ENCODE measurements at places on chromosomes 4 and X.
A peak's percentile ranks its signal among the peaks of the same experiment; 100 is the strongest.

GRCh38 chr4:74742185-74742584 lies 52.1 kb downstream of the BTC start:
- DNase-seq = no peak

DNA sequence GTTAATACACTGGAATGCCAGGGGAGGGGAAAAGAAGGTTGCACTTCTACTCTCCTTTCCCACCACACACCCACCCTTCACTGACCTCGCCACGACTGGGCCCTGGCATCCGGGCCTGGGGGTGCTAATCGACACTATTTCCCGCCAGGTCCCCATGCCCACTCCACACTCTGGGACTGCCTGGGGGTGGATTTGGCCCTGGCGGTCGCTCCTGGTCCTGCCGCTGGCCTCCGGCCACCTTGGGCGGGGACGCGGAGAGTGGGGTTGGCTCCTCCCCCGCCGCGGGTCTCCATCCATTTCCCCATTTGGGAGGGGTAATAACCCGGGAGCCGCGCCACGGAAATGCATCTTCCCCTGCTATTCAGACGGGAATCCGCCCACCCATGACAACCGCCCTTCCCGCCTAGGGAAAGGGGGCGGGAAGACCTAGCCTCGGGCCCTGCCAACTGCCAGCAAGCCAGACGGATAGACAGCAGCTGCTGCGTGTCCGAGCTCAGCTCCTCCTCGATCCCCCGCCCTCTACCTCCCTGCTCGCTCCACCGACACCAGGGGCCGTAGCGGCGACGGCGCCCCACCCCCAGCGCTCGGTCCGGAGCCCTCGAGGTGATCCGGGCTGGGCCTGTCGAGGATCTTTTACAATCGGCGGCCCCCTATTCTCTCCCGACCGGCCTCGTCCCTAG lies 78.1 kb downstream of the RLIM start:
- DNase-seq = peak; percentile 89

- peak; percentile 55 for DNase-seq
These were observed 28.0 kb upstream of the AFAP1 start for GRCh38 chr4:7967501-7968261.

DNA sequence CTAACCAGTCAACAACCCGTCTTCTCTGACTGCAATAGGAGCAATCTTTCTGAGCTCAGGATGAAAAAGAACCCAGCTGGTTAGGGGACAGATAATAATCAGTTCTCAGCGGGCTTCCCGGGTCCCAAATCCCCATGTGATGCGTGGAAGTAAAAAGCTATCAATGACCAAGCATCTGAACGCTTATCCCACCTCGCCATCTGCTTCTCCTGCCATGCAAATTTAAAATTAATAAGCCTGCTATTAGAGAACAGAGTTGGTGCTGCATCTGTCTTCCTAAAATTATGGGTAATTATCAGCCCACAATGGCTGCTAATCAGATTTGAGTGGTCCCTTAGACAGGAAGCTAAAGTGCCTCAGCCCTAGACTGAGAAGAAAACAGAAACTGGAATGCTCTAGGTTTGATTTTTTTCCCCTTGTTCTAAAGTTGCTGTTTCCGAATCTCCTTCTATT lies 37.5 kb downstream of the AFAP1 start:
- no peak for DNase-seq

DNA sequence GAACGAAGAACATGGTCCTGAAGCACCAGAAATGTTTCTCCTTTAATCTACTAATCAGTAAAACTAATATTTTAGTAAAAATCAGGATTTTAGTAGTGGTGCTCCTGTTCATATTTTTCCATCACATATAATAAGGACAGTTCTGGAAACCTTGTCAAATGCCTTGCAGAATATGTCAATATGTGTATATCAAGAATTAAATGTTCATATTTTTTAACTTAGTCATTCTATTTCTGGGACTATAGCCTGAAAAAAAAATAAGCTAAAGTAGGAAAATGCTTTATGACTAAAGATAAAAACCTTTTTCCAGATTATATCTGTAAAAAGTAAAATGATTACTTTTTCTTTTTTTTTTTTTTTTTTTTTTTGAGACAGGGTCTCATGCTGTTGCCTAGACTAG lies 65.1 kb downstream of the MAB21L2 start:
- no peak for DNase-seq

GRCh38 chr4:18297684-18298083 lies 276.1 kb upstream of the LCORL start:
- DNase-seq = no peak

DNA sequence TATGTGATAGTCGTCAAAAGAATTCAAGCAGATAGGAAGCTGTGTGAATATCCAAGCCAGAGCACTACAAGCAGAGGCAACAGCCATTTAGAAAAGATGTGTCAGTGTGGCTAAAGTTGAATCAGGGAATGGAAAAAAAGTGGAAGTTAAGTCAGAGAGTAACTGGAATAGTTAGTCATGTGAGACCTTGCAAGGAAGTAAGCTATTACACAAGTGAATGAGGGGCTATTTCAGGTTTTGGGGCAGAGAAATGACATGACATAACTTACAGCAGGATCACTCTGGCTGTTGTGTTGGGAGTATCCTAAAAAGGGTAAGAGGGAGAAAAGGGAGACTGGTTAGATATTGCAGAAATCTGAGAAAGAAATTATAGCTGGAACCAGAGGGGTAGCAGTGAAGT lies 236.6 kb upstream of the PCDH18 start:
- no peak for DNase-seq

GRCh38 chr4:82429728-82430192 lies 502 bp downstream of the HNRNPDL start:
- DNase-seq = no peak

- no peak for DNase-seq
These were observed 2.3 kb downstream of the SYTL5 start for GRCh38 chrX:38008658-38009057.

- no peak for DNase-seq
These were observed 72.5 kb downstream of the CNGA2 start for GRCh38 chrX:151806967-151807540.

GRCh38 chr4:11424000-11424399 lies 4.7 kb downstream of the HS3ST1 start:
- peak; percentile 30 for DNase-seq

- peak; percentile 97 for DNase-seq
These were observed at the start of gene CD99 for GRCh38 chrX:2690856-2691542. Gene CD99 (plus strand): TSS chrX:2691295. CDS start chrX:2691361, 66 bp downstream.

GRCh38 chr4:114057746-114058145 lies 78.3 kb upstream of the ARSJ start:
- no peak for DNase-seq

DNA sequence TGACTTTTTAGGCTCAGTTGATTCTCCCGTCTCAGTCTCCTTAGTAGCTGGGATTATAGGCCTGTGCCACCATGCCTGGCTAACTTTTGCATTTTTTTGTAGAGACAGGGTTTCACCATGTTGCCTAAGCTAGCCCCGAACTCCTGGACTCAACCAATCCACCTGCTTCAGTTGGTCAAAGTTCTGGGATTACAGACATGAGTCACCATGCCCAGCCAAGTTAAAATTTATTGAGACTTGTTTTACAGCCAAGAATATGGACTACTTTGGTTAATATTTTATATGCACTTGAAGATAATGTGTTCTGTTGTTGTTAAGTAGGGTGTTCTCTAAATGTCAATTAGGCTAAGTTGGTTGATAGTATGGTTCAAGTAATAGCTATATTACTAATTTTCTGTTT lies 58.7 kb downstream of the CYTL1 start:
- no peak for DNase-seq

GRCh38 chr4:127370604-127371003 lies 262.2 kb upstream of the INTU start:
- peak; percentile 32 for DNase-seq

DNA sequence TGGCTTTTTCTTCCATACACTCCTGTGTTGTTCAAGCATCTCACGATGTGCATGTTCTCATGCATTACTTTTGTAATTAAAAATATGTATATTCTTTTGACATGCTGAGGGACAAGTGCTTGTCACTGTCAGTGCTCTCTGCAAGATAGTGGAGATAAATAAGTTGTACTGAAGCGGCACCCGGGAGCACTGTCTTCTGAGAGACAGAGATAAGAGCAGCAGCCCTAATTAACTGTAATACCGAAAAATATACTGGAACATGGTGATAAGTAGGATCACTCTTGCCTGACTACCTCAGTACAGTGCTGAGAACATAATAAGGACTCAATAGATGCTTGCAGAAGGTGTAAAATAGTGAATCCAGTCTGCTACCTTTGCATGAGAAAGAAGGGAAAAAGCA lies 9.4 kb upstream of the GPR173 start:
- DNase-seq = no peak
